Activated T-helper 17 cell treated with anti-CD3 and anti-CD28 coated beads, Interleukin-2, amount 50 U/mL, for 72 hours (primary cell): ENCODE measurements at places on chromosomes 7 and 10. TPM values are rescaled to one million over a fixed set of nuclear protein-coding genes. Genes with fewer than 3 reads are reported as not detected.

DNA sequence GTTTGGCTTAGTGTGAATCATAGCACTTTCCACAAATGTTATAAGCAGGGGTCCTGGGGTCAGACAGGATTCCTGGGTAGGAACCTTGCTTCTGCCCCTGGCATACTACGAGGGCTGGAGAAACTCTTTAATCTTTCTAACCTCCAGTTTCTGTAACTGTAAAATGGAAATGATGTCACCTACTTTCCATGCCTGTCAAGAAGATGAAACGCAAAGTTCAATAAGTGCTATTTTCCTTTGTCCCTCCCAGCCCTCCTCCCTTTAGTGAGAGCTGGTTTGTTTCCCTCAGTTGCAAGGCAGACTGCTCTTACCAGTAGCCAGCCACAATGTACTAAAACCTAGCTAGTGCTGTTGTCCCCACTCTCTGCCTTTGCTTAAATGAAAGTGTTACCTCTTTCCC is 117.1 kb upstream of the HPS1 start:
- no peak for ATAC-seq

DNA sequence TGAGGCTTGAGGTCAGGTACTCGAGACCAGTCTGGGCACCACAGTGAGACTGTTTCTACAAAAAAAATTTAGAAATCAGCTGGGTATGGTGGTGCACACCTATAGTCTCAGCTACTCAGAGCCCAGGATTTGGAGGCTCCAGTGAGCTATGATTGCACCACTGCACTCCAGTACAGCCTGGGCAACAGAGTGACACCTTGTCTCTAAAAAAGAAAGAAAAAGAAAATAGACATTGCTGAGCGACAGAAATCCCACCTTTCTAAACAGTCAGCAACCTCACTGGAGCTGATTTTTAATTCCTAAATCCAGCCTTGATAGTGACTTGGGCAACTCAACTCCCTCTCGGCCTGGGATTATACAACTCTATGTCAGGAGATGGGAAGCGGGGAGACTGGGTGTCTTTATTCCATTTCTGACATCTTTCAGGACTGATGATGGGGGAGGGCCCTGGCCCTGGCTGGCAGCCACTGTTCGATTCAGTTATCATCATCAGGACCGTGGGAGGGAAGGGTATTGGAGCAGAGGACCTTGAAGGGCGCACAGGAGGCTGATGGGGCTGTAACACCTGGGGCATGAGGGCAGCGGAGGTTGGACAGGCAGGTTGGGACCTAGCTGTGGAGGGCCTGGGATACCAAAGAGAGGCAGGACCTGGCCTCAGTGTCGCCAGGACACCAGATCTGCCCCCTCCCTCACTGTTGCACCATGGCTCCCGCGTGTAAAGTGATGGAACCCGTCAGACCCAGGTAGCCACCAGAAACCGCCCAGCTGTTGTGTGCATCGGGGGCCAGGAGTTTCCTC is 14.7 kb downstream of the HSPB1 start:
- ATAC-seq = no peak

DNA sequence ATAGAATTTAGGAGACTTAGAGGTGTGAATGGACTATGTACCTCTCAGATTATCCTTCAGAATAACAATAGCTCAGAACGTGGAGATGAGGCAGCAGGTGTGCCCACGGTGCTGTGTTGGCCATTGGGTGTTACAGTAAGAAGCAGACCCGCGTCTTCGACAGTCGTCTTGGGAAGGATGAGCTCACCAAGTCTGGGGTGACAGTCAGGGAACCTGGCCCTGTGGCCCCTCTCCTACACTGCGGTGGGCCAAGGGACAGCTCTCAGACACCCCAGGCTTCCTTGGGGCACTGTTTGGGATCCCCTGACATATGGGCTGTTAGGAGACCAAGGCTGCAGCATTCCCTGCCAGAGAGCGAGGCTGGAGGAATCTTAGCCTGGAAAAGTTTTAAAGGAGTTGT is 88.5 kb downstream of the ACTR3B start:
- ATAC-seq = no peak

DNA sequence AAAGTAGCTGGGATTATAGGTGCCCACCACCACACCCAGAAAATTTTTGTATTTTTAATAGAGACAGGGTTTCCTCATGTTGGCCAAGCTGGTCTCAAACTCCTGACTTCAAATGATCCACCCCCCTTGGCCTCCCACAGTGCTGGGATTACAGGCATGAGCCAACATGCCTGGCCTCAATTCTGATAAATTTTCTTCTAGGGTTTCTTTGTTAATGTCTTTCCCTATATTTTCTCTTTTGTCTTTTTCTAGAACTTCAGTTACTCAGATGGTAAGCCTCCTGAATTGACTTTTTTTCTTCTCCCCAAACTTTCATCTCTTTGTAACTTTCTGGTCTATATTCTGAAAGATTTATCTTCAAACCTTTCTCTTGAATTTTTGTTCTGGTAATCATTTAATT is 12.7 kb upstream of the SMURF1 start:
- ATAC-seq = no peak

DNA sequence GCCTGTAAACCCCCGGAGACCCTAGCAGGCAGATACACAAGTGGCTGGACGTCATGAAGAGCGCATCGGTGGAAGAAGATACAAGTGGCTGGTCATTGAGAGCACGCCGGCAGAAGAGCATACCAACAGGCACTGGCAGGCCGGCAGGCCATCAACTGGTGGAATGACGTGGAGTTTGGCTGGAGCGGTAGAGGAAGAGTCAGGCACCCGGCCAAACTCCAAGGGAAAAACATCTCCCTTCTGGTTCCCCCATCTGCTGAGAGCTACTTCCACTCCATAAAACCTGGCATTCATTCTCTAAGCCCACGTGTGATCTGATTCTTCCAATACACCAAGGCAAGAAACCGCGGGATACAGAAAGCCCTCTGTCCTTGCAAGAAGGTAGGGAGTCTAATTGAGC is 113.4 kb upstream of the NPSR1 start:
- no peak for ATAC-seq

GRCh38 chr10:77970869-77971803 is 44.6 kb upstream of the DLG5 start:
- ATAC-seq = no peak

DNA sequence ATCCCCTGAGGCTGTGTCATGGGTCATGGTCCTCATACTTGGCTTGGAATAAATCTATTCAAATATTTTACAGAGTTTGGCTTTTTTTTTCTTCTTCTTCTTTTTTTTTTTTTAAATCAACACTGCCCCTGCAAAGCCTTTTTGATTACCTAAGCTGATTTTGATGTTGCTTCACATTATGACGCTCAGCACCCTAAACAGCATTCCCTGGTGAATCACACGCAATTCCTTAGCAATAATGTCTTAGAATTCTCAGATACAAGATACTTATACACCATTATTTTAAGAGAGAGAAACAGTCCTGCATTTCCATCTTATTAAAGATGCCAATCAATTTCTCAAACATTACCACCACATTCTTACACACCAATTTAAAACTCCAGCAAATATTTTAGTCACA is 323.7 kb upstream of the IGFBP3 start:
- ATAC-seq = no peak

DNA sequence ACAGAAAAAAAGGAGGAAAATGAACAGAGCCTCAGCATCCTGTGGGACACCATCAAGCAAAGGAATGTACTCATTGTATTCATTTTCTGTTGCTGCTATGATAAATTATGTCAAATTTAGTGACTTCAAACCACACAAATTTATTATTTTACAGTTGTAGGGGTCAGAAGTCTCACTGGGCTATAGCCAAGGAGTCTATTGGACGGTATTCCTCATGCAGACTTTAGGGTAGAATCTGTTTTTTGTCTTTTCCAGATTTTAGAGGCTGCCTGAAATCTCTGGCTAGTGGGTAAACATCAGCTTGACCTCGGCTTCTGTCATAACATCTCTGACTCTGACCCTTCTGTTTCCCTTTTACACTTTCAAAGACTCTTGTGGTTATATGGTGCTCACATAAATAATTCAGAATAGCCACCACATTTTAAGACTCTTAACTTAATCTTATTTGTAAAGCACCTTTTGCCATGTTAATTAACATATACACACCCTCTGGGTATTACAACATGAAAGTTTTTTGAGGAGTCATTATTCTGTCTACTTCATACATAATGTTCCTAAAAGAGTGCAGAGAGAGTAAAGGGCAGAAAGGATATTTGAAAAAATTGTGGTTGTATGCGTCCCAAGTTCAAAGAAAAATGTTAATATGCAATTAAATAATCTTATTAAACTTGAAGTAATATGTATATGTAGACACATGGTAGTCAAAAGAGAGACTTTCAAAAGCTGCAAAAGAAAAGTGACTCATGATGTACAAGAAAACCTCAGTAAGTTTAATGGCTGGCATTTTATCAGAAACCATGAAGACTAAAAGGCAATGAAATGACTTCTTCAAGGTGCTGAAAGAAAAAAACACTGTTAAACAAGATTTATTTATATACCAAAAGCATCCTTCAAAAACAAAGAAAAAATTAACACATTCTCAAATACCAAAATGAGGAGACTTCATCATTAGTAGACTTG is 70.8 kb upstream of the MEOX2 start:
- no peak for ATAC-seq

DNA sequence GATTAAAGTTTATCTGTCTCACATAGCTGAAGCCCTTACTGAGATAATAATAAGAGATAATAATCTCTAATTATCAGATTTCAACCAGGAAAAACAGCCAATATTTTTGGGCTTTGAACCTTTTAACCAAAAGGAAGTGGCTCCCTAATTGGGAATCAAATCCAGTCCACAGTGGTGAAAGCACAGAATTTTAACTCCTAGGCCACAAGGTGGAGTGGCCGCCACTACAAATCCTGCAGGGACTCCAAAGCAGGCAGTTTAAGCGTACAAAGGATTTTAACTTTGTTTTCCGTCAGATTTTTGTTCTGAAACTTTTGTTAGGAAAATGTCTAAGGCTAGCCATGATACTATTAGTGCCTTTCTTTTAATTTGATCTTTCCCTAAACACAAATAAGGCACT is 99.6 kb upstream of the CCNY start:
- ATAC-seq = no peak

DNA sequence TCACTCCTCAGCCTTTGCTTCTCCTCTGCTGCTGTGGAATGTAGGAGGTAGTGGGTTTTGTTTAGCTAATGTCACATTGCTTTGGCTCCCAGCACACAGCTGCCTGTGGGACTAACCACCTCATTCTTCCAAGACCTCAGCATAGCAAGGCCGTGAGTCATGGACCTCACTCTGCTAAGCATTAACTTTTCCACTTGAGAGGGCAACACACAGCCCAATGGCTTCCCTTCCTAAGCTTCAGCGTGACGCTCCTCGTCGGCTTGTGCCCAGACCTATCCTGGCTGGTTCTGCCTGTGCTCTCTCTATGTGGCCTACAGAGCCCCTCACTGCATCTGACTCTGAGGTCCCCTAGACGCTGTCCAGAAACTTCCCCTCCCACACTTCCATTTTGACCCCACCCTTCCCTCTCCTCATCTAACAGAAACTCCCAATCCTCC is 23.3 kb downstream of the MYOF start:
- peak; percentile 68 for ATAC-seq

- no peak for ATAC-seq
These were observed 36.6 kb upstream of the BHLHA15 start for GRCh38 chr7:98174334-98175259.

DNA sequence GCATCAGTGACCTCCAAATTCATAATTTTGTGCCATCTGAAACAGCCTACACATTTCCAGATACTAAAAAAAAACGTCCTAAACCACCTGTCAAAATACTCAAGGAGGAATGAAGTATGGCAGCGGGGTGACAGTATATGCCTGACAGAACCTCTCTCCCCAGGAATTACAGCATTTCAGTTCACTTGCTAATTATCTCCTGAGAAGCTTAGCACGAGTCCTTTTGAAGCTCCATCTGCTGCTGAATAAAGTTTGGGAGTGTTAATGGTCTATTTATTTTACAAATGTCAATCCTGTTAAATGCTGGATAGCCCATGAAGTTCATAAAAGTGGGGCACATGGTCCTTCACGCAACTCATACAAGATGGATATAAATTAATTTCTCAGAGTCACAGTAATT is 29.4 kb upstream of the ANLN start:
- ATAC-seq = no peak

DNA sequence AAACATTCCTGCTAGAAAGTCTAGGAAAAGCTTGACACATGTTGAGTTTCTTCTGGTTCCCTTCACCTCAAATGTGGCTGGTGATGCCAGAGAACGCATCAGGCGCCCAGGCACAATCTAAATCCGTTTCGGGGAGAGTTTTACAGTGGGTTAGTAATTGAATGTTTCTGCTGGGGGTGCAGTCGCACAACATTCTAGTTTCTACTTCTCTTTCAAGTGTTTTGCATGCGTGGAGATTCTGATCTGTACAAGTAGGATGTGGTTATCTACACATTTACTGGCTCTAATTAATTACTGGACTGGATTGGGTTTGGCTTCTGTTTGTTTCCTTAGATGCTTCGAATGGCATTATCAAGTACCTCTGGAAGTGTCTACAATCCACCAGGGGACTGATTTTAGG is 173.8 kb downstream of the TMEM26 start:
- no peak for ATAC-seq

- no peak for ATAC-seq
These were observed 442.0 kb downstream of the GFRA1 start for GRCh38 chr10:115831016-115831415.

DNA sequence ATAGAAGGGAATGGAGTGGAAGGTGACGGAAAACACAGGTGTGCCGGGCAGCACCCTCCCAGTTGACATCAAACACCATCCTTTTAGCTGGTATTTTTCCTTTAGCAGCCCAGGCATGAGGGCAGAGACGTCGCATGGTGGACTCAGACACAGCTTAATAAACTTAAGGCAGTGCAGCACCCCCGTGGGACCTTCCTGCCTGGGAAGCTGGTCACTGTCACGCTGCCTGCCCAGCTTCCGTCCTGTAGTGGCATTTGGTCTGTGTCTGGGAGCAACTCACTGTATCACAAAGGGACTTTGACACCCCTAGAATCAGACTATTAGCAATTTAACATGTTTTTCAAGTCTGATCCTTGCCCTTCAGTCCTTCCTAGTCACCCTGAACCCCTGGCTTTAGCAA is 35.8 kb downstream of the IL15RA start:
- ATAC-seq = no peak

DNA sequence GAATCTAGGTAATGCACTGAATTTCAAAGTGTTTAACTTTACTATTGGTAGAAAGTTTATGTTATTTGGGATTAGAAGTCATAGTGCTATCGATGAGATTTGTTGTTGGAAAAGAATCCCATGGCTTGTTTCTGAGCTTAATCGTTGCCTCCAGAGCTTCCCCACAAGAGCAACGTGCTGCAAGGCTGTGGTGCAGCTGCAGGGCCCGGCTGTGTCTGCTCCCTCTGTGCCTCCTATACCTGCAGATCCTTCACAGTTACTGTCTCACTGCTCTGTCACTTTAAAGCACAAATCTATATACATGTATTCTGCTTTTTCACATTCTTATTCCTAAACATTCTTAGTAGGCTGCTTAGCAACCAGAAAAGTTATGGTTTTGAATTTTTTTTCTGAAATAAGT is 826.6 kb upstream of the COBL start:
- no peak for ATAC-seq

- peak; percentile 91 for ATAC-seq
These were observed 95.5 kb downstream of the CTBP2 start for GRCh38 chr10:125064681-125065492.

ARHGEF5 gene
- 8.2 TPM for total RNA-seq

GNAI1 gene
- total RNA-seq = not detected

FAM237B gene
- not detected for total RNA-seq

MLXIPL gene
- total RNA-seq = not detected

HUS1 gene
- 50.0 TPM for total RNA-seq

C10orf105 gene
- 1.0 TPM for total RNA-seq

SLC26A3 gene
- total RNA-seq = not detected

CALHM3 gene
- total RNA-seq = not detected
